ENCODE measurements at places on chromosomes 11 and 22.
A peak's percentile ranks its signal among the peaks of the same experiment; 100 is the strongest.

DNA sequence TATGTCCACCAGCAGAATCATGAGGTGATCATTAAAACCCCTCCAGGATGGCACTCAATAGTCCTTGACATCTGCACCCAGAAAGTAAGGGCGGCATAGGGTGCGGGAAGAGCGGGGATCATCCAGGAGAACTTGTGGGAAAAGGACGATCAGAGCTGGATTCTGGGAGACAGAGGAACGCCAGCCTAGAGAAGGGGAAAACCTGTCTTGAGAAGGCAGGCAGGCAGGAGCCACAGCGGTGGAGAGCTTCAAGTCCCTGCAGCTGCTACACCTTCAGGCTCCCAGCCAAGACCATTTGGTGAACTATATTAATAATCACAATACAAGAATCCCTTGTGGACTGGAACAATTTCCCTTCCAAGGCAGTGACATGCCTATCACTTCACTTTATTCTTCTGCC, 134.3 kb downstream of the BUD13 start:
- DNase-seq = no peak

DNA sequence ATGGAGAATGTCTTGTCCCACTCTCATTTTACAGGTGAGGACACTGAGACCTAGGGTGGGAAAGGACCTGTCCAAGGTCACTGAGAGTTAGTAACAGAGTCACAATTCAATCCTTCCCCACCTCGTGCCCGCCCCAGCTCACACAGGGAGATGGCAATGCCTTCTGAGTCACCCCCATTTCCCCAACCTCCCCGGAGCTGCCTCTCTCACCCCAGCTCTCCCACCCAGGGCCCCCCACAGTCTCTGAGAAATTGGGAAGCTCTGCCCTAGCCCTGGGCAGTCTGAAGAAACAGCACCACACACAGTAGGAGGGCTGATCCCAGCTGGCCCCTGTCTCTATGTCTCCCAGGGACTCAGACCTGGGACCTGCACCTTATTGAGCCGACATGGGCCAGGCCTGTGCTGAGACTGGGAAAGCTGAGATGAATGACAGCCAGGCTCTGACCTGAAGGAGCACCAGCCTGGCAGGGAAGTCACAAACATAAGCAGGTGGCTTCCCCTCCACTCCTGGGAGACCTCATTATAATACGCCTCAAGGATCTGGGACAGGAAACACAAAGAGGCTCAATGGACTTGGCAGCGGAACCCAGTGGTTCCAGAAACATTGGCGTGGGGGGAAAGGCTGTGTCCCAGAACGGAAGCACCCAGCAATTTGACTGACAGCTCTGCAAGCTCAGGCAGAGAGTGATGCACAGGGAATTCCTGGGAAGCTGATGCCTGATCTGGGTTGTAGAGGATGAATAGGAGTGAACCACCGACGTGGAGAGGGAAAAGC, 51.0 kb downstream of the CD6 start:
- no peak for DNase-seq

GRCh38 chr22:17601031-17601430, 27.5 kb downstream of the ATP6V1E1 start:
- DNase-seq = no peak

GRCh38 chr11:47047972-47048371, 111.4 kb downstream of the CSTPP1 start:
- DNase-seq = no peak

DNA sequence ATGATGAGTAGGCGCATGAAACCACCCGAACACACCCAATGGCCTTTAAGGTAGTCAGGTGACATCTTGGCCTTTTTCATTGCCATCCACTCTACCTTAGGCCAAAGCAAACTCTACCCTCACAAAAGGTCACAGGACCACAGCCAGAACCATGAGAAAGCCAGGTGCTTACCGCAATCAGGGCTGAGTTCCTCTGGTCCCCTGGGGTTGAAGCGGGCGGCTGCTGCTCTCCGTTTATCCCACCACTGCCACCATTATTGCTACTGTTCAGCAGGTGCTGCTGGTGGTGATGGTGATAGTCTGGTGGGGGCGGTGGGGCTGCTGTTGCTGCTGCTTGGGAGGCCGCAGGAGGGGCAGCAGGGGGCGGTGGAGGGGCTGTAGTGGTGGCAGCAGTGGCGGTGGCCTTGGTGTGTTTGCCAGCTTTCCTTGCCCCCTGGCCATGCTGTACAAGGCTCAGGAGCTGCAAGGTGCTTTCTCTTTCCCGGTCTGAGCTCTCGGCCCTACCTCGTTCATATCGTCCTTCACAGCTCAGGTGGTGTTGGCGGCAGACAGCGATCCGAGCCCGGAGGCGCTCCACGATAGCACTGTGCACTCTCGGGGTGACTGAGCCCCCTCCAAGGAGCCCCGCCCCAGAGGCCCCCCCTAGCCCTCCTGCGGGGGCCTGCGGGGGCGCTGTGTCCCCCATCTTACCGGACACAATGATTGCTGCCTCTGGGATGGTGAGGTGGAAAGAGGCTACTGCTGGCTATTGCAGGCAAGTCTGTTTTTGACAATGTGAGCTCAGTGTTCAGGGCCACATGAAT, 1.6 kb downstream of the MAML2 start:
- DNase-seq = peak; percentile 56

GRCh38 chr22:41308544-41308947, 7.2 kb downstream of the ZC3H7B start:
- DNase-seq = no peak

DNA sequence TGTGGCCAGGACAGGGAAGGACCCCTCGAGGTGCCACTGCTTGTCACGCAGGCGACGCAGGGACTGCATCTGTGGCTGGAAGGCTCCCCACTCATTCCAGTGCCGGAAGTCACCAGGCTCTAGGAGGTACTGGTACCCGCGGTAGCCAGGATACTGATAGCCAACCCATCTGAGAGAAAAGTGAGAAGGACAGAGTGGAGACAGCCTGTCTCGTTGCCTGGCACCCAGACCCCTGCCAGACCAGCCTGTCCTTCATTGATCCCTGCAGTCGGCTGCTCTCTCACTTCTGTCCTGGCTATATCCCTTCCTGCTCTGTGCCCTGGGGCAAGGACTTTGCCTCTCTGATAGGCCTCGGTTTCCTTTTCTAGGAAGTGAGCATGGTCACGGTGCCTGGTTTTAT, 9.6 kb upstream of the TPST2 start:
- DNase-seq = no peak

DNA sequence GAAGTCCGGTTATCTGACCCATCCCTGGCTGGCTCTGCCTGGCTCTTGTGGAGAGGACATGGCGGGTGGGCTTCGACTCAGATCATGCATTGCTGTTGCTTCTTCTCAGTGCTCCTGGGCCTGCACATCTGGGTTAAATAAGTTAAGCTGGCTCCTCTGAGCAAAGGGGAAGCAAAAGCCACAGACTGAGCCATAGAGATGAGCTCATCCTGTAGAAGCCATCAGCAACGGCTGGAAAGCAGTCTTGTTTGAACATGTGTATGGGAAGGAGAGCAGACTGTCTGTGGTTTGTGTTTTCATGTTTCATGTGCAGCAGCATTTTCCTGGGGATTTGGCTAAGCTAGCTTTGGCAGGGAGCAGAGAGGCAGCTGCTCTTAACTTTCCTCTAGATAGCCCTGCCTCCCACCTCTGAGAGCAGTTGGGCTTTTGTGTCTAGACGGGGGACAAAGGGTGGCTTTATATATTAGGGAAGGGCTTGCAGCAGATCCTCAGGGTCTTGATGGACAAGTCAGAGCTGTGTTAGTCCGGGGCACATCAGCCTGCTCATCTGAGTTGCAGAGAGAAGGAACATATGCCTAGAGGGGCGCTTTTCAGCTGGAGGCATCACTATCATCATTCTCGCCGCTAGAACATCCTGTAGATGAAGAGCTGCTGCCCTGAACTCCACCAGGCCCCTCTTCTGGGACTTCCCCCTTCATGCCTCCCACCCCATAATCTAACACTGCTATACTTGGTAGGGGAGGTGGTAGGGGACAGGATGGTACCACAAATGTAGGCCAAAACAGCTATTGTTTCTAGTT, 14.9 kb downstream of the DCPS start:
- DNase-seq = peak; percentile 99

GRCh38 chr11:122342089-122342744, 226.2 kb upstream of the BLID start:
- peak; percentile 28 for DNase-seq

GRCh38 chr11:32829680-32830412, at the start of gene PRRG4:
PRRG4 (plus strand) TSS chr11:32829927; CDS start chr11:32830530, 603 bp downstream.
- DNase-seq = peak; percentile 40

DNA sequence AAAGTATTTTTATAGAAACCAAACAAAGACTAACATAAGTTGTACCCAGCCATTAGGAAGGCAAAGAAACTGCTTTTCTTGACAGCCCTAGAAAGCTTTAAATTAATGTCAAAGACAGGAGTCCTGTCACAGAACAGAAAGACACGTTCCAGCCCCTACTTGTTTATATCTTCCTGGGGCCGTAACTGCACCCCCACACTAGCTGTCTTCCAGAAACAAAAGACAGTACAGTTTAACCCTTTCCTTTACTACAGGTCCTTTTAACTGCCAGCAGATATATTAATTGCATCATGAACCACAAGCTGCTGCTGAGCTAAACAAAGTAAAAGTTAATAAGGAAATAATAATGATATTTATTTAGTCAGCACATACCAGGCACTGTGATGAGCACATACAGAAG, 20.3 kb upstream of the CFAP300 start:
- DNase-seq = no peak

DNA sequence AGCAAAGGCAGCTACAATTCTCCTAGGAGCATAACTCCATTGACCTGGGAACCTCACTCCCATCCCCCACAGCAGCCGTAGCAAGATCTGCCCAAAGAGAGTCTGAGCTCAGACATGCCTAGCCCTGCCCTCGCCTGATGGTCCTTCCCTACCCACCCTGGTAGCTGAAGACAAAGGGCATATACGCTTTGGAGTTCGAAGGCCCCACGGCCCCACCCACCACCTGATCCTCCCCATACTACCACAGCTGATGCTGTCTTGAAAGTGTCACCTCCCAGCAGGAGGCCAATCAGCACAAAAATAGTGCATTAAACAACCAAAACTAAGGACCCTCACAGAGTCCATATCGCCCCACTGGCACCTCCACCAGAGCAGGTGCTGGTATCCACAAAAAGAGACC, 22.6 kb upstream of the GNAZ start:
- no peak for DNase-seq

DNA sequence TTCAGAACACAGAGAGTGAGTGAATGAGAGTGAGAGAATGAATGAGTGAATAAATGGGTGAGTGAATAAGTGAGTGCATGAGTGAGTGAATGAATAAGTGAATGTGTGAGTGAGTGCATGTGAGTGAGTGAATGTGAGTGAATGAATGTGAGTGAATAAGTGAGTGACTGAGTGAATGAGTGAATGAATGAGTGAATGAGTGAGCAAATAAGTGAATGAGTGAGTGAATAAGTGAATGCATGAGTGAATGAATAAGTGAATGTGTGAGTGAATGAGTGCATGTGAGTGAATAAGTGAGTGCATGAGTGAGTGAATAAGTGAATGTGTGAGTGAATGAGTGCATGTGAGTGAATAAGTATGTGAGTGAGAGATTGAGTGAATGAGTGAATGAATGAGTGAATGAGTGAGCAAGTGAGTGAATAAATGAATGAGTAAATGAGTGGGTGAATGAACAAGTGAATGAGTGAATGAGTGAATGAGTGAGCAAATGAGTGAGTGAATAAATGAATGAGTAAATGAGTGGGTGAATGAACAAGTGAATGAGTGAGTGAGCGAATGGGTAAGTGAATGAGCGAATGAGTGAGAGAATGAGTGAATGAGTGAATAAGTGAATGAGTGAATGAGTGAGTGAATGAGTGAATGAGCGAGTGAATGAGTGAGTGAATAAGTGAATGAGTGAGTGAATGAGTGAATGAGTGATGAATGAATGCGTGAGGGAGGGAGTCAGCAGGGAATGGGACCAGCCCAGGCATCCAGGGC, 21.3 kb upstream of the MUC5B start:
- DNase-seq = peak; percentile 9

DNA sequence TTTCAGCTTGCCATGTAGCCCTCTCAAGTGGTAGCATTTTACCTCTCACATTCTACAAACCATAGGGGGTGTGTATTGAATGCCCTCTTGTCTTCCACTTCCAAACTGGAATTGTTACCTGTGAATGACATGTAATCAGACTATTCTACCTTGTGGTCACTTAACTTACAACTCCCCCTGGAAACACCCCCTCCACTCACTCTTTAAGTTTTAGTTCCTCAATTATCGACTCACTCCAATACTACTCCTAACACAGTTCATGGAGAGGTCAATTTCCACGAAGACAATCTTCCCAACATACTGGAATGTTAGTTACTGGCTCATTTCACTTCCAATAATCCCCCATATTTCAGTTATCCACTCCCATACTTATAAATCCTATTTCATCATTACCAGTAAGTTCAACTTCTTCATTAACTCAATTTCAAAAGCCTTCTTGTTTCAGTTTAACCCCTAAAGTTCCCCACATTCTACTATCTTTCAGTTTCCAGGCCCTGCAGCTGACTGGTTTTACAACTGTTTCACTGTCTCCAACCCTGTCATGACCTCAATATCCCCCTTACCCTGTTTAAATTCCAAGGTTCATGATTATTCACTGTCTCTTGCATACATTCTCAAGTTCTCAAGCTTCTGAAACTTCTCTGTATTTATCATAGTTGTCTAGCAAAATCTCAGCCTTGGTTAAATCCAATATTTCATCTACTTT, 92.5 kb downstream of the C11orf87 start:
- DNase-seq = no peak

DNA sequence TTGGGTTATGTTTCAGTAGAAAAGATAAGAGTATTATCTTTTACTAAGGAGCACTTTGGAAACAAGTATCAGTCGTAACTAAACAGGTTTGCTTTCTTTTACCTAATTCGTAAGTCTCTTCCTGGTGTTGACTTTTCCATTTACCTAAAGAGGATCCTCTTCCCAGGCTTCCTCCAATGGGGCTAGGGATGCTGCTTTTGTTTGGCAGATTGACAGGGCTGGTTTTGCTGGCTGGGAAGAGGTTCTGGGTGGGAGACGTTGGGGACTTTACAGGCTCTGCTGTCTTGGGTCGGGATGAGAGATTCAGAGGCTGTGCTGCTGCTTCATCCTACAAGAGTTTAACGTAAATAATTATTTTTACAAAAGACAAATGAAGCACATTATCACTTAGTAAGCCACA, 306.7 kb downstream of the SOX6 start:
- no peak for DNase-seq

DNA sequence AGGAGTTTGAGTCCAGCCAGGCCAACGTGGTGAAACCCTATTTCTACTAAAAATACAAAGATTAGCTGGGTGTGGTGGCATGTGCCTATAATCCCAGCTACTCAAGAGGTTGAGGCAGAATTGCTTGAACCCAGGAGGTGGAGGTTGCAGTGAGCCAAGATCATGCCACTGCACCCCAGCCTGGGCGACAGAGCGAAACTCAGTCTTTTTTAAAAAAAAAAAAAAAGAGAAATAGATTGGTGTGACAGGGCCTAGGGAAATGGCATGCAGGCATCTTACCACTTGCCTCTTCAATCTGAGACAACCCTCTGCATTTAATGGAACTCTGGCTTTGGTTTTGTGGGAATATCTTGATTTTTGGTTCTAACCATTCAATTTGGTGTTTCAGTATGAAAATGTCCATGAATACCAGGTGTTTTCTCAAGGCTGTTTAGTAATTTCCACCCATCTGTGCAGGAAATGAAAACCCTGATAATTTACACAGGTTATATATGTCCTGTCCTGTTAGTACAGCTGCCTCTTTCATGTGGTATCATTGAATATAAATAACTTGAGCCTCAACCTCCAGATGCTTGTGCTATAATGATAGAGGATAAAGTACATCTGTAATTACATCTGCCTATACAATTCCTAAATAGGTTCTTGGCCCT, 8.4 kb downstream of the XBP1 start:
- no peak for DNase-seq

GRCh38 chr11:8683115-8683807, 669 bp downstream of the RPL27A start:
- no peak for DNase-seq
